Activated CD4-positive, alpha-beta T cell treated with anti-CD3 and anti-CD28 coated beads, Interleukin-2, Interleukin-6, amounts not matched to agents 100 ng/mL and 50 ng/mL, durations not matched to agents 16 hours and 8 hours (primary cell): ENCODE measurements at places on chromosomes 1 and 21.

DNA sequence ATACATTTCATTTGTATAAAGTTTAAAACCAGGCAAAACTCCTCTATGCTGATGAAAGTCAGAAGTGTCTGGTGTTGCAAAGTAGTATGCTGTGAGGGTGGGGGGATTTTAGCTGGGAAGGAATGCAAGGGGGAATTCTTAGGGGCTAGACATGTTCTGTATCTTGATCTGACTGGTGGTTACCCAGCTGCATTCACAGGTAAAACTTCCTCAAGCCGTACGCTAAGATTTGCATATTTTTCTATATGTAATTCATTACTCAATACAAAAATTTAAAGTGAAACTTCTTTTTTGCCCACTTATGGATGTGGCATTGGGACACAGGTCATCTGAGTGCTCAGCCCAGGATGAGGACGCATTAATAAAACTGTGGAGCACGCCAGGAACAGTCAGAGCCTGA, 323.3 kb downstream of the PAPPA2 start:
- DNase-seq = no peak

GRCh38 chr1:231557898-231558707, 29.6 kb downstream of the TSNAX start:
- no peak for DNase-seq

- DNase-seq = no peak
Measured at GRCh38 chr1:209858561-209859103, 30.9 kb downstream of the UTP25 start.

DNA sequence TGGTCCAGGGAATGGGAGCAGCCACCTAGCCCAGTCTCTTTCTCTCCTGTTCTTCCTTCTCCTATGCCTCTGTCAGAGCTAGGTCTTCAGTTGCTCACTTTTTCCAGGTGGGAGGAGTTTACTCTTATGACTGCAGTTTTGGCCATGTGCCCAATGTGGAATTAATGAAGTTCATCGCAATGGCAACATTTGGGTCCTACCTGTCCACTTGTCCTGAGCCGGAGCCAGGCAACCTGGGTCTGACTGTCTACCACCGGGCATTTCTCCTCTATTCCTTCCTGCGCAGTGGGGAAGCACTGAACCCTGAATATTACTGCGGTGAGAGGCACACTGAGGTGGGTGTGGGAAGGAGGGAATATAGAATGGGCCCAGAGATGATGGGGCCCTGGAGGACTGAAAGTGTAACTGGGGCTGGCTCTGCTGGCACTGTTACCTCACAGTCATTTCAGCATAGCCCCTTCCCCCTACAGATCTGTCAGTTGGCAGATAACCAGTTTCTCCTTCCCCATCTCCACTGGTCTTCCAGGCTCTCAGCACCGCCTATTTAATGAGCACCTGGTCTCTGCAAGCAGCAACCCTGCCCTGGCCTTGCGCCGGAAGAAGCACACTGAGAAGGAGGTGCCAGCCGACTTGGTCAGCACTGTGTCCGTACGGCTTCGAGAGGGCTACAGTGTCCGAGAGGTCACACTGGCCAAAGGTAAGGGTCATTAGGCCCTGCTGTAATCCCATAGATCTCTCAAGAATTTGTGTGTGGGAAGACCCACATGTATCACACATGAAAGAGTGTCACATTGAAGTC, 30.1 kb downstream of the SZT2 start:
- DNase-seq = no peak

GRCh38 chr1:5991381-5992025, 722 bp downstream of the NPHP4 start:
- DNase-seq = peak; percentile 32
